Tibial nerve (tissue), 4 donors: ENCODE measurements at places on chromosomes 13 and 19. TPM values are rescaled to one million over a fixed set of nuclear protein-coding genes. Genes with fewer than 3 reads are reported as not detected.

Gene CGB8
- not detected for total RNA-seq

DNA sequence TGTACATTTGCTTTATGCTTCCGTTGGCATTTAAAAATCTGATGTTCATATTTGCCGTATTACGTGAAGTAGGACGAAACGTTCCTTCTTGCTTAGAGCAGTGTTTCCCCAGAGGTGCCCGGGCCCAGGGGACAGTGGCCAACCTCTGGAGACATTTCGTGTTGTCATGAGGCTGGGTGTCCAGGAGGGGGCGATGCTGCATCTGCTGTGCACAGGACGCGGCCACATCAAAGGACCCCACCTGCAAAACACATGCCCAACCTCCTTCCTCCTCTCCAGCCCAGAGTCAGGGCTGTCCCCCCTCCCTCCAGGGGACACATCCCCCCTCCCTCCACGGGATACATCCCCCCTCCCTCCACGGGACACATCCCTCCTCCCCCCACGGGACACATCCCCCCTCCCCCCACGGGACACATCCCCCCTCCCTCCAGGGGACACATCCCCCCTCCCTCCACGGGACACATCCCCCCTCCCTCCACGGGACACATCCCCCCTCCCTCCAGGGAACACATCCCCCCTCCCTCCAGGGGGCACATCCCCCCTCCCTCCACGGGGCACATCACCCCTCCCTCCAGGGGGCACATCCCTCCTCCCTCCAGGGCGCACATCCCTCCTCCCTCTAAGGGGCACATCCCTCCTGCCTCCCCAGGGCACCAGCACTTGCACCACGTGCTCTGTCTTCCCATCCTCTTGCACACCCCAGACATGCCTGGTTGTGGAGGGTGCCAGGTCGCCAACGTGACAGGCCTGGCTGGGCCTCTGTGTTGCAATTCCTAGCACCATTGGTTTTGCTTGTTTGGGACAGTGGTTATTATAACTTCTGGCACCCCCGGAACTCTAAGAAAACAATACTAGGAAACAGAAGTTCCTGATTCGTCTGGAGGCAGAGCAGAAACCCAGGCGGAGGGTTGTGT, 46.7 kb downstream of the GAS6 start:
- H3K27ac ChIP-seq = no peak overlapping the region
- no peaks in the 10 kb centered on the region for H3K36me3 ChIP-seq
- H3K4me3 ChIP-seq = no peak overlapping the region
- peak; percentile 80 for DNase-seq
- H3K27me3 ChIP-seq = no peaks in the 10 kb centered on the region
- no peaks in the 10 kb centered on the region for H3K4me1 ChIP-seq

DNA sequence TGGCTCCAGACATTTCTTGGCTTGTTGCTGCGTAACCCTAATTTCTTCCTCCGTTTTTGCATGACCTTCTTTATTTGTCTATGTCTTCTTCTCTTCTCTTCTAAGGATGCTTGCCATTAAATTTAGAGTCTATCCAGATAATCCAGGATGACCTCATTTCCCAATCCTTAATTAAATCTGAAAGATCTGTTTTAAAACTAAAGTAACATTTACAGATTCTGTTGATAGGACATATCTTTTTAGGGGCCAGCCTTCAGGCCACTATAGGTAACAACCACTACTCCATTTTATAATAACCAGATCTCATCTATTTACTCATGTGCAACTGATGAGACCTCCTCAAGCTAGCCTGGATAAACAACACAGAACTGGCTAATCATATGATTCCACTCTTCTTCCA, 490.5 kb upstream of the SLC10A2 start:
- H3K36me3 ChIP-seq = no peaks in the 10 kb centered on the region
- H3K4me1 ChIP-seq = no peaks in the 10 kb centered on the region
- no peaks in the 10 kb centered on the region for H3K27me3 ChIP-seq
- H3K4me3 ChIP-seq = no peak overlapping the region

DNA sequence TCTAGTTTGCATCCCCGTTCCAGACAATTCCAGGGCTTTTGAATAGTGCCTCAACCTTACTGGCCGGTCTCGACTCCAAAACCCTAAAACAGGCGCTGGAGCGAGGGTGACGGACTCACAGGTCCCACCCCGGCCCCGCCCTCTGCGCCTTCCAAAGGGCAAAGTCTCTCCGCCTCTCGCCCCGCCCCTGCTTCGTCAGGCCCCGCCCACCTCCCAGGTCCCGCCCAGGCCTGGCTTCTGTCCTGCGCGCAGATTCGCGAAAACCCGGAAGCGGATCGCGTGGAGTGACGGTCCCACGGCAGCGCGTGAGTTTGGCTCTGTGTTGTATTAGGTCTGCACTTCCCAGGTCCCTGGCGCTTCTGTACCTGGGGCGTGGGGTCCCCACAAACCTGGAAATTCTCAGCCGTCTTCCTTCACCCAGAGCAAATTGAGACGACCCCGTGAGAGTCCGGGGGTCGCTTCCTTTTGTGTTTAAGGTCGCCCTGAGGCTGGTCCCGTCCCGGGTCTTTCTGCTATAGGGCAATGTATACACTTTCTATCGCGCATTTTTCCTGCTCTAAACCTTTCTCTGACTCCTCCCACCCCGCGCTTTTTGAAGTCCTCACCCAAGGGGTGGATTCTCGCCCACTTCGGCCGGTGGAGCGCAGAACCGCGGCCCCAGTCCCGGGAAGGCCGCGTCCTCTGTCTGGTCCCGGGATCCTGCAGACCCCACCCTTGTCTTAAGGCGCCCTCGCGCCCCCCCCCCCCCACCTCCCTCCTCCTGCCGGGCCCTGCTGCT, at the start of gene ZNF813:
ZNF813 (plus strand) TSS at position 249 of the 778 bp plus-strand sequence. CDS start 16,090 bp downstream, outside the sequence.
- peaks cover 7% of the 10 kb centered on the region for H3K27me3 ChIP-seq
- H3K4me1 ChIP-seq = peaks cover 14% of the 10 kb centered on the region
- H3K36me3 ChIP-seq = peaks cover 25% of the 10 kb centered on the region
- peak within 1 kb of the TSS; percentile 71 for H3K4me3 ChIP-seq
- DNase-seq = peak; percentile 94

- H3K27me3 ChIP-seq = no peaks in the 10 kb centered on the region
- DNase-seq = no peak
- no peaks in the 10 kb centered on the region for H3K4me1 ChIP-seq
- H3K4me3 ChIP-seq = no peak overlapping the region
Observed at GRCh38 chr13:113139577-113139976, 17.0 kb downstream of the F10 start.

GRCh38 chr13:26227166-26227971, 5.3 kb upstream of the RNF6 start:
- H3K4me1 ChIP-seq = peaks cover 10% of the 10 kb centered on the region
- no peaks in the 10 kb centered on the region for H3K27me3 ChIP-seq
- H3K36me3 ChIP-seq = no peaks in the 10 kb centered on the region
- no peak overlapping the region for H3K4me3 ChIP-seq

- no peak for DNase-seq
- H3K4me3 ChIP-seq = no peak overlapping the region
- no peaks in the 10 kb centered on the region for H3K4me1 ChIP-seq
- peaks cover 77% of the 10 kb centered on the region for H3K27me3 ChIP-seq
- no peak overlapping the region for H3K27ac ChIP-seq
Observed at GRCh38 chr19:6586726-6587092, 4.2 kb downstream of the CD70 start.

GRCh38 chr19:4077007-4077374, 10.3 kb upstream of the ZBTB7A start:
- no peak overlapping the region for H3K4me3 ChIP-seq
- H3K27me3 ChIP-seq = no peaks in the 10 kb centered on the region
- H3K4me1 ChIP-seq = peaks cover 3% of the 10 kb centered on the region
- H3K36me3 ChIP-seq = no peaks in the 10 kb centered on the region
- DNase-seq = no peak
